CD4-positive, alpha-beta T cell (primary cell): ENCODE measurements at places on chromosomes 16 and 17.

GRCh38 chr17:82736511-82737185, 1.2 kb downstream of the FN3K start:
- DNase-seq, result no peak

DNA sequence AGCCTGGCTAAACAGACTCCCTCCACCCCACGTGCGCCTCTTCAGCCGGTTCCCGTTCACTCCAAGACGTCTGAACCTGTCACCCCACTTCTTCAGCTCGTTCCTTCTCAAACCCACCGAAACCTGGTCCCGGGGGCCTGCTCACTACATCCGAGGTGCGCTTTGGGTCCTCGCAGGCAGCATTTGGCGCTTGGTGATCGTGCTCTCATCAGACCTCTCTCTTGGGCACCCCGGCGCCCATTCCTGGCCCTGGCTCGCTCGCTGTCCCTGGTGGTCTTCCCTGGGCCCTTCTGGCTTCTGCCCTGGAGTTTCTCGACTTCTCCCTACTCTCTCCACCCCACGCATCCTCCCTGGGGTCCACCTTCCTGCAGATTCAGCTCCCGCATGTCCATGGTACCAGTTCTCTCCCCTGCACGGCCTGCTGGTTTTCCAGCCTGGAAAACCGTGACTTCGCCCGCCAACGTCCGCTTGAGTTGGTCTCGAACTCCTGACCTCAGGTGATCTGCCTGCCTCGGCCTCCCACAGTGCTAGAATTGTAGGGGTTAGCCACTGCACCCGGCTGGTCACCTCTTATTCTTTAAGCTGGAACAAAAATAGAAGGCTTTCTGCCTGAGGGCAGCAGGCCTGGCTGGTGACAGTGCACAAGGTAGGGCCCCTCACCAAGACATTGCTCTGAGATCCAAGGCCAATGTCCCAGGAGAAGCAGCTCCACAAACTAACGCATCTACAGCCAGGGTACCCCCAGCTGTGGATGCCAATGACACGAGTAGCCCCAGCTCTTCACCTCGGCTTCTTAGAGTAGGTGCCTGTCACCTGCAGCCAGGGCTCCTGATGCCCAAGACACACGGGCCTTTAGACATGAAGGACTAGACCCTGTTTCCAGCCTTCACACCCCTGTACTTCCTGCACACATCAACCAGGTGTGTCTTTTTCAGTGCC, 1.1 kb upstream of the MEAK7 start:
- no peak for DNase-seq

DNA sequence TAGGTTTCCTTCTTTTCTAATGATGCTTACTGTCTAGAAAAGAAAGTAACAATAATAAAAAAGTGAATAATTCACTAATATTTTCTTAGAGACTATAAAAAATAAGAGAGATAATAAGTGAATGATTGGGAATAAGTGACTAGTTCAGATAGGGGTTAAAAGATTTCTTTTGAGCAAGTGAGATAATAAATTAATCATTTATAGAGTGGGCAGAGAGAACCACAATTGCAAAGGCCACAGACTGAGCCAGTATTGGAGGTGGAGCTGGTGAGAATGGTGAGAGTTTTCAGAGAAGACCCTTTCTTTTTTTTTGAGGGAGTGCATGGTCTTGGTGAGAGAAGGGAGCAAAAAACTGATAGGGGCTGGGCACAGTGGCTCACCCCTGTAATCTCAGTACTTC, 159.1 kb upstream of the SALL1 start:
- no peak for DNase-seq

DNA sequence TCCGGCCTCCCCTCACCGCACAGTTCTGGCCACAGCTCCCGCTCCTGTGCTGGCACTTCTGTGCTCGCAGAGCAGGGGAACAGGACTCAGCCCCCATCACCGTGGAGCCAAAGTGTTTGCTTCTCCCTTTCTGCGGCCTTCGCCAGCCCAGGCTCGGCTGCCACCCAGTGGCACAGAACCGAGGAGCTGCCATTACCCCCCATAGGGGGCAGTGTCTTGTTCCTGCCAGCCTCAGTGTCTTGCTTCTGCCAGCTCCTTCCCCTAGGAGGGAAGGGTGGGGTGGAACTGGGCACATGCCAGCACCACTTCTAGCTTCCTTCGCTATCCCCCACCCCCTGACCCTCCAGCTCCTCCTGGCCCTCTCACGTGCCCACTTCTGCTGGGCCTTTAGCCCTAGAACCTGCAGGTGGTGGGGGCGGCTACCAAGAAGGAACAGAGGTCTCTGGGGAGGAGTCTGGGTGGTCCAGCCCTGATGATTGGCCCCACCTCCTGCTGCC, 645 bp upstream of the ELMO3 start:
- peak; percentile 43 for DNase-seq

DNA sequence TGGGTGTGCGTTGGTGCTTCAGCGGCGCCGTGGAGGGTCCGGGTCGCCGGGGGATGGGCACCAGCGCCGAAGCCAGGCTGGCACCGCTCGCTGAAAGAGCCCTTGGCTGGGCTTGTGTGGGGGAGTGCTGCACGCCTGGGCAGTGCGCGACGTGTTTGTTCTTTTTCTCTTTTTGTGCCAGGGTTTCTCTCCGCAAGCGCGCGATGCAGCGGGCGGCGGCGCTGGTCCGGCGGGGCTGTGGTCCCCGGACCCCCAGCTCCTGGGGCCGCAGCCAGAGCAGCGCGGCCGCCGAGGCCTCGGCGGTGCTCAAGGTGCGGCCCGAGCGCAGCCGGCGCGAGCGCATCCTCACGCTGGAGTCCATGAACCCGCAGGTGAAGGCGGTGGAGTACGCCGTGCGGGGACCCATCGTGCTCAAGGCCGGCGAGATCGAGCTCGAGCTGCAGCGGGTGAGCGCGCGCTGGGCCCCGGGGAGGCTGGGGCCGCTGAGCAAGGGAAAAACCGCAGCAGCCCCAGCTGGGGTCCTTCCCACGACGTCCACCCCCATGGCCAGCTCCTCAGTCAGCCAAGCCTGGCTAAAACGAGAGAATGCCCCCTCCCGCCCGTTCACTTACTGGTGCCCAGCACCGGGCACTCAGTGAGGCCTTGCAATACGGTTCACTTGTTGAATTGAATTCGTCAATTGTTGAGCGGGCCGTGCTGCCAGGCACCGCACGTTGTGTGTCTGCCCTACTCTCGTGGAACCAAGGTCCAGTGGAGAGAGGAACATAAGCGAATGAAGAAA, 541 bp downstream of the GPT2 start:
- no peak for DNase-seq

GRCh38 chr17:42386777-42387657, 1.2 kb downstream of the STAT3 start:
- no peak for DNase-seq

- peak; percentile 90 for DNase-seq
Observed at GRCh38 chr16:72664509-72665408, 383.2 kb downstream of the ZFHX3 start.

DNA sequence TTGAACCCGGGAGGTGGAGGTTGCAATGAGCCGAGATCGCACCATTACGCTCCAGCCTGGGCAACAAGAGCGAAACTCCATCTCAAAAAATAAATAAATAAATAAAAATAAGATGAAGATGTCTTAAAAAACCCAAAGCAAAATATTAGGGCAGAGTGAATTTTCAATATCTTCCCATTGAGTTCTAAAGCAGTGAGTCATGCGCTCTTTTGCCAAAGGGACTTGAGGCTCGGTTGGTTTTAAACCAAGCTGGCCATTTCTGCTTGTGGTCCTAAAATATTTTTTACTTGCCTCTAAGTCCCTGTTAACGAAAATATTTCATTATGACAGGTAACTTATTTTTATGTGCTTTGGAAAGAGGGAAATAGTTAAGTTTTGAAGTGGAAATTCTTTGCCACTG, 4.7 kb downstream of the PAFAH1B1 start:
- no peak for DNase-seq

DNA sequence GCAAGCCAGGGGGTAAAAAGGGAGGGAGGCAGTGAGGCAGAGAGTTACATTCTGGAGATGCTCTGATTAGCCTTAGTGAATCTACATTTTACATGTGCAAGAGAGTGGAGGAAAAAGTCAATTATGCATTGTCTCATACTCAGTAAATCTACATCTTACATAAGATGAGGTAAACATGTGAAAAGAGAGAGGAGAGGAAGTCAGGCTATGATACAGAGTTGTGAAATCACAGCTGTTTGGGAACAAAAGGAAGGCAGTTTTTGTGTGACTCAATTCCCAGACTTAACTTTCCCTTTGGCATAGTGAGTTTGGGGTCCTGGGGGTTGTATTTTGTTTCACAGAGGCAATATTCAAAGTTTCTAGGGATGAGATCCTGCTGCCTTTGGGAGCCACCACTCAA, 67.8 kb downstream of the GP2 start:
- DNase-seq, result no peak

GRCh38 chr17:59899099-59899498, 6.2 kb downstream of the RPS6KB1 start:
- DNase-seq, result no peak

- no peak for DNase-seq
Observed at GRCh38 chr16:74650966-74651567, 15.6 kb downstream of the RFWD3 start.

- DNase-seq, result no peak
Observed at GRCh38 chr17:55641676-55642081, 81.0 kb downstream of the TMEM100 start.

DNA sequence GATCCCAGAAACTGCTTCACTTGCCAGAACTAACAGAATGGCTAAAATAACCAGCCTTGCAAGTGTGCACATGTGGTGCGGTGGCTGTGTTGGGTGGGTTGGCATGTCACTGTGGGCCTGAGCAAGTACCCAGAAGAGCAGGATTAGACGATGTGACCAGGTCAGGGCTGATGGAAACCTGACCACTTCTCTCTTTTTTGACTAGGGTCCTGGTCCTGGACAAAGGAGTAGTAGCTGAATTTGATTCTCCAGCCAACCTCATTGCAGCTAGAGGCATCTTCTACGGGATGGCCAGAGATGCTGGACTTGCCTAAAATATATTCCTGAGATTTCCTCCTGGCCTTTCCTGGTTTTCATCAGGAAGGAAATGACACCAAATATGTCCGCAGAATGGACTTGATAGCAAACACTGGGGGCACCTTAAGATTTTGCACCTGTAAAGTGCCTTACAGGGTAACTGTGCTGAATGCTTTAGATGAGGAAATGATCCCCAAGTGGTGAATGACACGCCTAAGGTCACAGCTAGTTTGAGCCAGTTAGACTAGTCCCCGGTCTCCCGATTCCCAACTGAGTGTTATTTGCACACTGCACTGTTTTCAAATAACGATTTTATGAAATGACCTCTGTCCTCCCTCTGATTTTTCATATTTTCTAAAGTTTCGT, 16.7 kb downstream of the ANKRD40 start:
- no peak for DNase-seq

GRCh38 chr16:189604-190186, 9.4 kb downstream of the HBQ1 start:
- DNase-seq, result no peak

DNA sequence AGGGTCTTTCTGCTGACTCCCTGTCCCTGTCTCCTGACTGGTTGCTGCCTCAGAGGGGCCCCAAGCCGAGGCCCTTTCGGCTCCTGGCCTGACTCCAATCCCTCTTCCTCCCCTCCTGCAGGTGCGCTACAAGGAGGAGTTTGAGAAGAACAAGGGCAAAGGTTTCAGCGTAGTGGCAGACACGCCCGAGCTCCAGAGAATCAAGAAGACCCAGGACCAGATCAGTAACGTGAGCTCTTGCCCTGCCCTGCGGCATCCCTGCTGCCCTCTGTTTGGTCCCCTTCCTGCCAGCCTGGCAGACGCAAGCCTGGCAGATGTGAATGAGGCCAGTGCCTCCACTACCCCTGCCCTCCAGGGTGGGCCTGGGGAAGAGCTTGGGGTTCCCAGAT, 27.1 kb upstream of the LASP1NB start:
- no peak for DNase-seq

- no peak for DNase-seq
Observed at GRCh38 chr16:72066747-72067146, 3.7 kb downstream of the HPR start.

- no peak for DNase-seq
Observed at GRCh38 chr17:80047176-80047575, 10.7 kb downstream of the CCDC40 start.

- no peak for DNase-seq
Observed at GRCh38 chr16:55297910-55298479, 26.0 kb upstream of the IRX6 start.

GRCh38 chr17:7633093-7633492, 3.2 kb downstream of the SHBG start:
- no peak for DNase-seq

GRCh38 chr17:35448214-35448898, at the start of gene SLFN13:
TSS of gene SLFN13 (minus strand) at chr17:35448766. CDS start at chr17:35445680, 3,086 bp downstream.
- DNase-seq, result peak; percentile 74

GRCh38 chr16:87178977-87179376, 138.2 kb downstream of the C16orf95 start:
- no peak for DNase-seq

GRCh38 chr16:3712861-3713372, 4.4 kb downstream of the TRAP1 start:
- no peak for DNase-seq

- no peak for DNase-seq
Observed at GRCh38 chr16:55622930-55623561, 32.7 kb upstream of the SLC6A2 start.

DNA sequence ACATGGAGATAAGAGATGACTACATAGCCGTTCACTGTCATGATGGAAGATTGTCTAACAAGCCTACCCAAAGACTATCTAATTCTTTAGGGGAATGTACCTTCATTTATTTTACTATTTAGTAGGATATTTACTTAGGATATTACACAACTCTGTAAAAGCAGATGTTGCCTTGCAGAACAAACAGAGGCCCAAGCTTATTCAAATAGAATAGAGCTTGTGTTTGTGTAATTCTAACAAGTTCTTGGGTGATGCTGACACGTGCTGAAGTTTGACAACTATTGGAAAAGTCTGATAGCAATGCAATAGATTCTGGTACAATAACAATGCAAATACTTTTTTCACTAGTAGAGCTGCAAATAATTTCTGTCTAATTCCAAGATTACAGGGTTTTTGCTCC, 447.6 kb downstream of the TOX3 start:
- DNase-seq, result no peak

DNA sequence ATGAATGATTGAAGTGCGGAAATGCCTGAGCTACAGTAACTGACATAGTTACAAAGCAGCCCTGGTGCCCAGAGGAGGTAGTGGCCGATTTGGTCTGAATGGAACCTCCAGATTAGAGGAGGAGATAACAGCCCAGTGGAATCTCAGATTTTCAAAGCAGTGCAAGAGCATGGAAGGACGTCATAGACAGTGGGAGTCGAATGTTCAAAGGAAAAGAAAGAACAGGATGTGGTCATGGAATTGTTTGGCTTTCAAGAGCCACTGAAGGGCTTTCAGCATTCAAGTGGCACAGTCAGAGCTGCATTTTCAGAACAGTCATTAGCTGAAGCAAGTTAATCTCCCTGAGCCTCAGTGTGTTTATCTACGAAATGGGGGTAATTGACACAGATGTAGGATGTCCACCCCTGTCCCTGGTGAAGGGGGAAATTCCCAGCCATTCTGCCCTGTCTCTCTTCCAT, 104.6 kb upstream of the CACNG3 start:
- no peak for DNase-seq
